ENCODE measurements at places on chromosomes 12 and 14.

DNA sequence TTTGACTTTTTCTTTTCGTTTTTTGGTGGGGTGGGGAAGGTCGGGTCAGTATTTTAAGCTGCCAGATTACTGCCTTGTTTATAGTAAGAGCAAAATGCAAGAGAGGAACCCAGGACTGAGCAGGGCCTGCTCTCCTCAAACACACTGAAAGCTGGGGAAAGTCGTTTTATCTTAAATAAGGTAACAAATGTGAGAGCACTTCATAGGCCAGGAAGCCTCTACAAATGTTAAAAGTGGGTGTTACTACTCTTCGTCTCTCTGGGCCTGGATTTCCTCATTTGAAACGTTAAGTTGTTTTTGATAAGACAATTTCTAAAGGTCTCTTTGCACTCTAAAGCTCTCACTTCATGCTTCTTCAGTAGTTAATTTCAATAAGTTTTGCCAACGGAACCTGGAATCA lies 33.8 kb downstream of the PLEKHG7 start:
- DNase-seq = no peak

DNA sequence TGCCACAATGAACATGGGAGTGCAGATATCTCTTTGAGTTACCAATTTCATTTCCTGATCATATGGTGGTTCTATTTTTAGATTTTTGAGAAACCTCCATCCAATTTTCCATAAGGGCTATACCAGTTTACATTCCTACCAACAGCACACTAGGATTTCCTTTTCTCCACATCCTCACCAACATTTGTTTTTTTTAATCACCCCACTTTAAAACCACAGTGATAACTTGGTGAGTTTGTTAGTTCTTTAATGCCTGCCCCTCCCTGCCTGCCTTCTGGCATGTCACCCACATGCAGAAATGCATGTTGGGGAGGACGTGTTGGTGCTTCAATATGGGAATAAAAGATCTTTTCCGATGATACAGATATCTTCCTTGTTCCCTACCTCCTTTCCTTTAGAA lies 167.9 kb downstream of the CAND1 start:
- no peak for DNase-seq

DNA sequence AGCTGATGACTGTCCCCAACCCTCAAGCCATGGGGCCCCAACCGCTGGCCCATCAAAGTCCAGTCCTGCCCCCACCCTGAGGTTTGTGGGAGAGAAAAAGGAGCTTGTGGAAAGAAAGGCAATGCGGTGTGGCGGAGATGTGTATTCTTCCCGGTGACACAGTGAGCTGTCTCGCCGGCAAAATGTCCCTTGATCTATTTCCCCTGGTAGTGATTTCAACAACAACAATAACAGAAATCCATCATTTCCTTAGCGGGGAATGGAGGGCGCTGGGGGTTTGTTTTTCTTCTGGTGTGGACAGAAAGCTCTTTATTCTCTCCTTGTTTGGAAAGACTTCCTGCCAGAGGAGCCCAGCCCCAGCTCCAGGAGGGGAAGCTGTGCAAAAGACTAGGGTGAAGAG lies 93.7 kb upstream of the LHX5 start:
- no peak for DNase-seq

GRCh38 chr12:41904041-41904440 lies 240.6 kb downstream of the GXYLT1 start:
- DNase-seq = no peak

GRCh38 chr12:1884651-1885050 lies 33.8 kb downstream of the CACNA2D4 start:
- no peak for DNase-seq

DNA sequence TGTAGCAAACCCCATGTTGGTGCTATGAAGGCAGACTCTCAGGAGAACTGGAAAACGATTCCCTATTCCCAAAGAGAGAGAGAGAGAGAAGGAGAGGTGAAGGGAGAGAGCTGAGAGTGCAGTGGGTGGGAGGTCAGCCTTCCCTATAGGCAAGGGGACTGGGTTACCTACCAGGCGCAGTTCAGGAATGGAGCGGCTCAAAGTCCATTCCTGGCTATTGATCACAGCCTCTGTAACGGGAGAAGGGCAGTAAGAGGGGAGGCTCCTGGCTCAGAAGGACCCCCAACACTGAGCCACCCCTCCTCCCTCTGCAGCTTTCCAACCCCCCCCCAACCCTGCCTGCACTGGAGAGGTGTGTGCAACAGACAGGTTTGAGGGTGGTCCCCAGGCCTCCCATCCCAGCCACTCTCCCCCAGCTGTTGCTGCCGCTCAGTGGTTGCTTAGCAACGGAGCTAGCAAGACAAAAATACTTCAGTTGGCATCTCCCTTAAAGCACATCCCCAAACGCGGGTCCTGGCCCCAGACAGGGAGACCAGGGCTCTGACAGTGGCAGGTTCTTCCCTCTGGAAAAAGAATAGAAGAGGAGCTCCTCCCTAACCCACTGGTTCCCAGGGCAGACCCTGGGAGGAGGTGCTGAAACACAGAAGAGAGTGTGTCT lies 3.2 kb downstream of the AGAP2 start:
- no peak for DNase-seq

DNA sequence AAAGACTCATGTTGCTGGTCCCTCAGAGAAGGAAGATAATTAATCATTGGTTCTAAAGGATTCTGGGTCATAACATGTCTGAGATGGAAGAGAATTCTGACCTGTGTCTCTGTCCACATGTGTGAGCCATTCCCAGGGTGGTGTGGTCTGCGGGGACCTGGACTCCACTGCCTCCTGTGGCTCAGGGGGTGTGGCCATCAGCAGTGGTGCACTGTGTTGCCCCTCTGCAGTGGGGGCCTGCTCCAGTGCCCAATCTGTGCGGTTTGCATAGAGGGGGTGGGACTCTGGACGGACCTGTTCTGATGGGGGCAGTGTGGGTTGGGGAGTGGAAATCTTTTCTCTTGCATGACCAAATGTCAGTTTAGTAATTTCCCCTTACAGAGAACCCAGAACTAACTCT lies 13.5 kb downstream of the KRT85 start:
- DNase-seq = no peak
